Activated CD8-positive, alpha-beta memory T cell treated with anti-CD3 and anti-CD28 coated beads, Interleukin-2, amount 50 U/mL, for 48 hours (primary cell): ENCODE measurements at places on chromosomes 12 and 14.
A peak's percentile ranks its signal among the peaks of the same experiment; 100 is the strongest.

GRCh38 chr14:105034315-105035039 is 13.6 kb upstream of the CDCA4 start:
- DNase-seq, result no peak

DNA sequence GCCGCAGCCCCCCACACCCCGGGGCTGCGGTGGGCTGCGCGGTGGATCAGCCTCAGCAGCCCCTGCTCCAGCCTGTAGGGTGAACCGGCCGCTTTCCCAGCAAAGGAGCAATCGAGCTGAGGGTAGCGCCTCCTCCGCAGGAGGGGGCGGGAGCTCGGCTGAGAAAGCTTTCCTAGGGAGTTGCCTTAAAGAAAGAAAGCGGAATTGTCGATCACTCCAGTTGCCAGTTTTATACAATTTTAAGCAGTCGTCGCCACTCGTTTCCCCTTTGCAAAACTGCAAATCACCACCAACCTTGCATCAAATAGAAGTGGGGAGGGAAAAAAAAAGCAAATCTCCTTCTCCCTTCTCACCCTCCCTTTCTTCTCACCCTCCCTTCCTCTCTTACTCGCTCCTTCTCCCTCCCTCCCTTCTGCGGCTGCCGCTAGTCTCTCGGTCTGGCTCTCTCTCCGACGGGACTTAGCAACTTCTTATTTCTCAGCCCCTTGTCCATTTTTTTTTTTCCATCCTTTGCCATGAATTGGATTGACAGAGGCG is at the start of gene PDE3A:
PDE3A (plus strand) TSS at position 424 of the 537 bp plus-strand sequence. CDS start 748 bp downstream, outside the sequence.
- no peak for DNase-seq

DNA sequence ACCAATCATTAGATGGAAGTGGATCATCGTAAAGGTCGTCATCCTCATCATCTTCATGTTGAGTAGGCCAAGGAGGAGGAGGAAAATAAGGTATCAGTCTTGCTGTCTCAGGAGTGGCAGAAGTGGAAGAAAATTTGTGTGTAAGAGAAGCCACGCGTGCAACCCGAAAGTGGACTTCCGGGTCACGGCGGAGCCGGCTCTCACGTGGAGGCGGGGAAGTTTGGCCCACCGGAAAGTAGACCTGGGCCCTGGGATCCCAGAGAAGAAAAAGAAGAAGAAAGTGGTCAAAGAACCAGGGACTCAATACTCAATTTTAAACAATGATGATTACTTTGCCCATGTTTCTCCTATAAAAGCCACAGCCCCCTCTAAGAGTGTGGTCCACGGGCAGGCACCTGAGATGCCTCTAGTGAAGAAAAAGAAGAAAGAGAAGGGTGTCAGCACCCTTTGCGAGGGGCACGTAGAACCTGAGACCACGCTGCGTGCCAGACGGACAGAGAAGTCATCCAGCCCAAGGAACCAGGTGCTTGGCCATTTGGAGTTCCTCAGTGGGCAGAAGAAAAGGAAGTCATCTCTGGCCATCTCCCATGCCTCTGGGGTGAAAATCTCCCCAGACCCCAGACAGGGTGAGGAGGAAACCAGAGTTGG is 365.8 kb downstream of the BCAT1 start:
- DNase-seq, result no peak

DNA sequence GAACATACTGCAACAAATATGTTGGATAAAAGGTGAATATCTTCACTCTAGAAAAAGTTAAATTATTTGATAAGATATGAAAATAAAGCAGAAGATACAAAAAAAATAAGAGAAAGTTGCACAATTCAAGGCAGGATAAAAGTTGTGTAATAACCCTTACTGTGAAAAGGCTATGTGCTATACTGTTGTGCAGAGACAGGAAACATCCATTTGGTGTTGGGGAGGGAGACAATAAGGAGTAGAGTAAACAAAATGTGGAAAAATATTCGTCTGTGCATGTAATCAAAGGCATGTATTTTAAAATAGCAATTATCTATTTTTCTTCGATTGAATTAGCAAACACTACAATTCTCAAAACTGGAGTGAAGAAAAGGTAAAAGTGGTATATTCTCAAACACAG is 34.8 kb downstream of the PTHLH start:
- DNase-seq, result no peak

DNA sequence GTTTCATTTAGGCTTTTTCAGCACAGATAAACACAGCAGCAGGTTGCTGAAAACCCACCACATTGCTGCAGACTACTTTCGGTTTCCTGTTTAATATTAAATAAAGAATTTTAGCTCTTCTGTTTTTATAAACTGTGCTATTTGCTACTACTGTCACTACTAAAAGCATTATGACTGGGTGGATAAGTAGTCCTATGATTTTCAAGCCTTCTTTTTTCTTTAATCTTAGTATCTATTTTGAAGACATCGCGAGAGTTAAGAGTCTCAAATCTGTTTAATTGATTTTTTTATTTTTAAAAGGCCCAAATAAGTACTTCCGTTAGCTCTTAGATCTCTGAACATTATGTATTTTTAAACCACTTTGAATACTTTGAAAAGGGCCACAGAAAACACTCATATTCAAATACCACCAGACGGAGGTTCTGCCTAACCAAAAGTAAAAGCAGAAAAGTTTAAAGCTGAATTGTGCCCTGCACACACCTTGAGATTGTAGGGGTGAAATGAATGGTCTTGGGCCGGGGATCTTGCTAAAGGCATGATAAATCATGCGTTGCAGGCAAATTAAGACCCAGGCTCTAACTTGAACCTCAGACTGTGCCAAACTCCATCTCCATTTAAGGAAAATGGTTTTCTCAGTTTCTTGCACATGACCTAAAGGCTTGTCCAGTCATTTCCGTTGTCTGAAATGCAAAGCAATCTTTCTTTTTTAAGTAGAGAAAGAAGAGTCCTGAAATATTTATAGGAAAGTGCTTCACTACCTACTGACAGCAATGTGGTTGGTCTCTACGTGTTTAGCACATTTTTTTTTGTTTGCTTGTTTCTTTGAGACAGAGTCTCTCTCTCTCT is 13.6 kb upstream of the FOXN3 start:
- no peak for DNase-seq

DNA sequence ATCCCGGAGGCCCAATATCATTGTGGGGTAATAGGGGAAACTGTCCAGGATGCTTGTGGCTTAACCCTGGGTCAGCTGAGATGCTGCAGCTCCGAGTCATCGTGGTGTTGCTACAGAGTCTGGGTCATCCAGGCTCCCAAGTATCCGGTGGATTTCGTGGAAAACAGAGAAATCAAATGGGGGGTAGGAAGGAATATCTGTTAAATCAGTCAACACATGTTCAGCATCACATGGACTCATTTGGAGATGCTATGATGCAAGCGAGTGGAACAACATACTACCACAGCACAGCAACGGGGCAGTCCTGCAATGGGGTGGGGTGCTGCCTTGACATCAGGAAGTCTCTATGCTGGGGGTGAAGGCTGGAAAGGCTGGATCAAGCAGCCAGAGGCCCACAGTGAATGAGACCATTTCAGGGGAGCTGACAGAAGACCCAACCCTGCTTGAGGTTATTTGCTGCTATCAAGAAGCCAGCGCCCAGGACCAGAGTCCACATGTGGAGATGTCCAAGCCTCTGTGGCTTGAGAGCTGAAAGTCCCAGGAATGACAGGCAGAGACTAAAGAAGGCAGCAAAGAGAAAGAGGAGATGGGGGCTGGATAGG is 22.9 kb downstream of the VDR start:
- DNase-seq, result no peak

- DNase-seq, result peak; percentile 25
These were observed 206.0 kb upstream of the DIO3 start for GRCh38 chr14:101355284-101355683.

GRCh38 chr12:14982991-14983390 is 10.1 kb downstream of the PDE6H start:
- no peak for DNase-seq

DNA sequence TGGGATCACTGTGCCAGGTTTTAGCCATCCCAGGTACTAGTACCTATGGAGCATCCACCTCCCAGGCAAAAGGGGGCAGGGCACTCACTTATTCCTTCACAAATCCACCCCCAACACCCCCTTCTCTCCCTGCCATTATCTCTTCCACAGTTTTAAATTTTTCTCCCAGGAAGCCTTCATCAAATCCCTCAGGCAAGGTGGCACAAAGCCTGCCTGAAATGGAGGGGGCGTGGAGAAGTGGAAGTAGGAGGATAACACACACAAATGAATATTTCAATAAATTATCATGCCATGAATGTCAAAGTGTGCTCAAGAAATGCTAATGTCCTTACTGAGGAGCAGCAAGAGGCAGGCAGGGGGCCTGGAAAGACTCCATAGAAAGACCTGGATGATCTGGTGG is 4.7 kb upstream of the CHST11 start:
- DNase-seq, result no peak

DNA sequence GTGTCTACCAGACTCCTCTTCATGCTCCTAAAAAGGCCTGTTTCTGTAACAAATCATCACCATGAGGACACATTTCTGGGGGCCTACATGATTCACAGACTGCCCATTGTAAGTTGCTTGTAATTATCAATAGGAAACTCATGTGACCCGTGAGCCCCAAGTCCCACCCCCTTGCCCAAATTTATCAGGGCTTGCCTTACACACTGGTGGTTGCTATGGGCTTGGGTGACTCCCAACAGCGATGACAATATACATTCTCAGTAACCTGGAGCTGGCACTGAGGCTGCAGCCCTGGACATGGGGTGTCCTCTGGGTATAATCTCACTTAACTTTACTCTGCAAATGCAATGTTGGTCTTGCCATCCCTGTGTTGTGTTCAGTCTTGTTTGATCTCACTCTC is 149.2 kb downstream of the NRXN3 start:
- DNase-seq, result no peak

GRCh38 chr12:130975116-130975515 is 21.4 kb downstream of the ADGRD1 start:
- DNase-seq, result no peak

GRCh38 chr12:25415004-25415403 is 138.1 kb downstream of the LMNTD1 start:
- no peak for DNase-seq

DNA sequence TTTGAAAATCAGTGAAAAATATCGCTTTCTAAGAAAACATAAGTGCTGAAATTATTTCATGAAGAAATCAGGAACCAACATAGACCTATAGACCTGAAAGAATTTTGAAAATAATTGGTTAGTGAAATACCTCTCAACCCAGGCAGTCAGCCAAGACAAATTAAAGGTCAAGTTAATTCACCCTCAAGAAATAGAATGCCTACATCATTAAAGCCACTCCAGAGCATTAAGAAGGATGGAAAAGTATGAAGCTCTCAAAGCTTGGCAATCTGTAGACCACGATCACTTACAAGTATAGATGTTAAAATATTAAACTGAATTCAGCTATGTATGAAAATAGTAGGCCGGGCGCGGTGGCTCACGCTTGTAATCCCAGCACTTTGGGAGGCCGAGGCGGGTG is 48.3 kb downstream of the SFSWAP start:
- no peak for DNase-seq

DNA sequence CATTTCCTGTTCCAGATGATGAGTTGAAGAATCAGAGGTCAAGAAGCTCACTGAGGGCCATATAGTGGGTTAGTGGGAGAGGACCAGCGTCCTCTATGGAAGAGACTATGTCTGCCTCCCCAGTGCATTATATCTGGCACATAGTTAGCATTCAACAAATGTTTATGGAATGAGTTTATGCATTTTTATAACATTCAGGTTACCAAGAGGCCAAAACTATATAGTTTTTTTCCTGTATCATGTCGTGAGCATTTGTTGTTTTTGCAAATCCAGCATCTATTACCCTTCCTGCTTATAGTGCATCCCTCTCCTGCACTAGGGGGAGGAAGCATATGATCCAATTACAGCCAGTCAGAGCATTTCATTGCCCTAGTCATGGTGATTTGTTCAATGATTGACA is 60.6 kb downstream of the SUDS3 start:
- DNase-seq, result no peak

DNA sequence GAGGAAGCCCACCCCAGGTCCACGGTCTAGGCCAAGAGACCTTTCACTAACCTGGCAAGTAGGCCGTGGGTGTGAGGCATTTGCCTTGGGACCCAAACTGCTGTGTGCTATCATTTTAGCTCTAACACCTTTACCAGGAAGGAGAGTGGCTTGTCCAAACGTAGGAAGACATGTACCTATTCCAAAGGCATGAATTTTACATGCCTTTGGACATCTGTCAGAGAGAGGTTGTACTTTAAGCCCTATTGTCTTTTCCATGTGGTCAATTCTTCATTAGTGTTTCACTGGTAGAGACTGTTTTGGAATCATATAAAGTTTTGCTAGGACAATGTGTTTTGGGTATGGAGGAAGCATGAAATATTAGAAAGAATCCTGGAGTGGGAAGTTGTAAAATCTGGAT is 148.8 kb downstream of the SLC41A2 start:
- no peak for DNase-seq

DNA sequence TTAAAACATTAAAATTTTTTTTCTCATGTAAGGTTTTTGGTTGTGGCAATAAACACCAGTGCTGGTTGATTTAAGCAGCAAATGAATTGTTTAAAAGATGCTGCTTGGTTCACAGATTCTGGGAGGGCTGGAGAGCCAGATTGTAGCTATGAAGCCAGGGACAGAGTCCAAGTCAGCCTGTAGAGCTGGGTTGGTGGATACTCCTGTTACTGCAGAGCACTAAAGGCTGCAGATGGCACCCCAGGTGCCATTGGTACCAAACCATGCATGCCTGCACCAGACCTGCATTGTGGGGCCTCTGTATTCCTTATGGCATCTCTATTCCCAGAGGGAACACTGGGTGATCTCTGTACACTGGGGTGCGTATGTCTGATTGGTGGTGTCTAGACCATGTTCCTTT is 113.3 kb downstream of the SNAPC1 start:
- DNase-seq, result no peak

DNA sequence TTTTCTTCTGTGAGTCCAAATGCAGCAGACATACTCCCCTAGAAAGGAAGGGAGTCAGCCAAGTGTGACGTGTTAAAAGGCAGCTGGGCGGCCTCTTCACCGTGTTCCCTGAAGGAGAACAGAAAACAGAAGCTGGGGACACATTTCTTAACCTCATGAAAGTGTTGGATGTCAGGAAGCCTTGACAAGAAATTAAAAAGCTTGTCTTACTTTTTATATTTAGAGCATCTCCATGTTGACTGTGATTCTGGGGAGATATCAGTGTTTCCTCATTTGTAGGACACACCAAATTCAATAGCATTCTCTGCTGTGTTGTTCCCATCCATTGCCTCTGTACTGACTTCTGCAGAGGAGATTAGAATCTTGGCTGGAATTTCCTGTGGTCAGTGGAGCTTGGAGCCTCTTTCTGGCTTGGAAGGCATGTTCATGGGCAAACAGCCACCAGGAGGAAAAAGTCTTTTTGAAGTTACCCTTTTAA is 93.7 kb downstream of the RMST start:
- DNase-seq, result no peak

DNA sequence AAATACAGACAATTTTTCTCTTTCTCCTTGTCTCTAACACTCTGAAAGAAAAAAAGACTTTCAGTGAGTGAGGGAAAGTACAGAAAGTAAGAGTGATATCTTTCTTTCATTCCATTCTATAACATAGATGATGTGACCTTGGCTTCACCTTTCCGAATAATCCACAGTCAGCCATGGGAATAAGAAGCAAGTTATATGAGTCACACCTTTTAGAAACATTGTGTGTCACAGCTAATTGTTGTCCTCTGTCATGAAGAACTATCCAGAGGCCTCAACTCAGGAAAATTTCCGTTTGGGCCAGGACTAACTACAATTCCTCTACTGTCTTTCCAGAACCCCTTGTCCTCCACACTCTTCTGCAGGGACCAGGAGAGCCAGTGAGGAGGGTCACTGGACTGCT is 209.7 kb upstream of the FAR2 start:
- no peak for DNase-seq
